ENCODE measurements at places on chromosomes 12 and 14.
A peak's percentile ranks its signal among the peaks of the same experiment; 100 is the strongest.

- no peak for DNase-seq
Observed at GRCh38 chr12:105358789-105359188, 28.3 kb downstream of the C12orf75 start.

GRCh38 chr14:105862581-105863239, 336.3 kb downstream of the TMEM121 start:
- no peak for DNase-seq

DNA sequence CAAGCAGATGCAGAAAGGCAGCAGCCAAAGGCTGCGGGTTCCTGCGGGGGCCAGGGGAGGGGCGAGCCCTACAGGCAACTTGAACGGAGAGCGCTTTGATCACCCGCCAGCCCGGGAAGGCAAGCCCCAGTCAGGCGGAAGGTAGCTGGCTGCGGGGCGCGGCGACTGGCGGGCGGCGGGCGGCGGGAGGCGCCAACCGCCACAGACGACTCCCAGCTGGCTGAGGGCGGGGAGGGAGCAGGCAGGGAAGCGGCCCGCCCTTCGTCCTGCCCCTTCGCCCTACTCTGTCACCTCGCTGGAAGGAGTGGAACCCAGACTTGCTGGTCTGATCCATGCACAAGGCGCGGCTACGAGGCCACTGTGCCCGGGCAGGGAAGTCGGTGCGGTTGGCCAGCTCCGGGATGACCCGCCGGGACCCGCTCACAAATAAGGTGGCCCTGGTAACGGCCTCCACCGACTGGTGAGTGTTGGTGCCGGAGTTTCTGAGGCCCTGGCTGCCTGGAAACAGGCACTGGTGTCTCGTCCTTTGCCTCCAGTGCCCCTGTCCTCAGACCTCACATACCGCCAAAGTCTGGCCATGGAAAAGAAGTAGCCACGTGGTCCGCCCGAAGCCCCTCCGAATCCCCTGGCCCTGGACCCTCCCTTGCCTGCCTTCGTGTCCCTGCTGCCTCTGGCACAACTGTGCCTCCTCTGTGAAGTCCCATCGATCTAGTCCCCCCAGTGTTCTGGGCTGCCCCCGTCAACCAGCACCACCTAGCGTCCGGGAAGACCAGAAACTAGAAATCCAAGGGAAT, 15.4 kb upstream of the CARMIL3 start:
- peak; percentile 48 for DNase-seq

DNA sequence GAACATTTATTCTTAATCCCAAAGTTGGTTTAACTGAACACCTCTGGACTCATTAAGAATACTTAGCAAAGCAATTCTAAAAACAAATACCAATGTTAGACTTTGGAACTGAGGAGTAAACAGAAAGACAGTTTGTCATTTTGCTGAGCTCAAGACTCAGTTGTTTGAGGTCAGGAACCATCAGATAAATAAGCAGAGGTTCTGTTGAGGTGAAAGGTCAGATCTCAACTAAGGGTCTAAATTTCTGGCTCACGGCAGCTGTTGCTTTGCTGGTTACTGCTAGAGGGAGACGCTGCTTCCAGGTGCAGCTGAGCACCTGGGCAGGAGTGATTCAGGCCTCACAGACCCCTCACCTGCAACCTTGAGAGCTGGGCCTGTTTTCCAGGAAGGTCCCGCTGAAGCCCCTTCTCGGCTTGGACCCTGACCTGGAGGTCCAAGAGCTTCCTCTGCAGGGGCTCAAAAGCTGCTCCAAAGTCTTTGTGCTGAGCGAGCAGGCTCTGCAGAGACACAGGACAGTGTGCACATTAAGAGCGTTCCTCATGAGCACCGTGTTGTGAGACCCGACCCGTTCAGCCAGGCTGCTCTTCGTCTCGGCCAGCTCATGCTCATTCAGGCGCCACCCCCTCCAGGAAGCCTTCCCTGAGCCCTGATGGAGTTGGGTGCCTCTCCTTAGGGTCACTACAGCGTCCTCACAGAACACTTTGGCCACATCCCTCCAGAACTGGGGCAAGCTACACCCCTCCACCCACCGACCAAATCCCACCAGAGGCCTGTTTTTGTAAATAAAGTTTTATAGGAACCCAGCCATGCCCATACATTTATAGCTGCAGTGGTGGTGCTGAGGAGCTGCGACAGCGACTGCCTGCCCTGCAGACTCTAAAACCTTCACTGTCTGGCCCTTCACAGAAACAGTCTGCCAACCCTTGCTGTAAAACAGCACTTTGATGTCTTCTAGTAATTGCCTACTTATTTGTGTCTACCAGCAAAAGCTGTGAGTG, 72.0 kb downstream of the SYNE3 start:
- DNase-seq = no peak

- no peak for DNase-seq
Observed at GRCh38 chr14:59313658-59314608, 125.5 kb downstream of the DAAM1 start.

DNA sequence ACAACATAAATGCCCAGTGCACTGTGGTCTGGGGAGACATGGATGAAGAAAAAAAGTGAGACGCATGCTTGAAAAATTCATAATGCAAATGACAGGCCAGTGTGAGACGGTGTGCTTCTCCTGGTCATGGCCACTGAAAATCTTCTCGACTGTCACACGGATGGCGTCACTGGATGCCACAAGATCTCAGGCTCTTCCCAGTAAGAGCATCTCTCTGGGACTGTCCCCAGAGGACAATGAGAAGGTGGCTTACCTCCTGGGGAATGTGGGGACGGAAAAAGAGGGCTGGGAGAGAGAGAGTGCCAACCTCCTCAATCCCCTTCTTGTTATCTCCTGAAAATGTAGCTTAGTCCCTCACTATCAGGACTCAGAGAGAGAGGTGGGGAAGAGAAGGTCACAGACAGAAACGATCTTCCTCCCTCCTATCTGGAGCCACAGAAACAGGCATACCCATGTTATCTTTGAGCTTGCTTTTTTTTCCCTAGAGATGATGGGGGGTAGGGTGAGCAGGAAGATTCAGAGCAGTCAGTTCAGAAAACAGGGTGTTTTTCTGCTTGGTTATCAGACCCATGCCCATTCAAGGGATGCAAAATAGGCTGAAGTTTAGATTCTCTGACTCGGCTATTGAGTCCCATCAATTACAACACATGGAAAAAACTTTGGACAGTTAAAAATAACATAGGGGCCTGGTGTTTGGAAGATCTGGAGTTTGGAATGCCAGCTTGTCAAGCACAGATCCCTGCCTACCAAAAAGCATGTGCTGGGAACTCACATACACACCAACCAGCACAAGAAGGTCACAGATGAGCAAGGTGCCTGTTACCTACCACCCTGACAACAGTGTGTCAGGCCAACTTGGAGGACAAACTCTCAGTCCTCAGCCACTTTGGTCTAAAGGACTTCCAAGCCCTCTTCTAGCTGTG, 24.2 kb downstream of the DPF3 start:
- no peak for DNase-seq

GRCh38 chr12:111150360-111150759, 218.5 kb downstream of the PHETA1 start:
- DNase-seq = no peak

GRCh38 chr12:122022393-122023338, 982 bp downstream of the BCL7A start:
- DNase-seq = no peak

- no peak for DNase-seq
Observed at GRCh38 chr12:18552829-18553228, 185.0 kb downstream of the PLCZ1 start.
